ENCODE measurements at places on chromosomes 4 and X.

GRCh38 chr4:38663090-38663800 is 754 bp upstream of the KLF3 start:
- no peak for DNase-seq

- DNase-seq = no peak
Observed at GRCh38 chr4:5755679-5756078, 44.7 kb downstream of the EVC start.

GRCh38 chrX:2183193-2183725 is 317.5 kb downstream of the DHRSX start:
- no peak for DNase-seq

- no peak for DNase-seq
Observed at GRCh38 chr4:174365018-174365587, 81.4 kb downstream of the CEP44 start.

DNA sequence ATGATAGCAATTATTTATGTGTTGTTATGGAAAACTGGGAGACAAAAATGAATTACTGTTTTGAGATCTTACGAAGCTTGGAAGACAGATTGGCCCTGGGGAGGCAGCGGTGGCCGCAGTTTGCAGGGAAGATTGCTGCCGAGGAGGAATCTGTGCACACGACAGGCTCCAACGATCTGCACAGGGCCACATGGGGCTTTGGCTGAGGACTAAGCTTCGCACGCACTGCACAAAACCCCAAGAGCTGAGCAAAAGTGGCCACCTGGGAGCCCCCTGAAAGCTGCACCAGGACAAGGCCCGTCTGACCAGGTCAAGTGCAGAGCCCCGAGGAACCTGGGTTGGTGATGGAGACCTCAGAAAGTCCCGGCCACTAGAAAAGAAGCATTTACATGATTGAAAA is 5.2 kb upstream of the PDE6B start:
- DNase-seq = no peak

- no peak for DNase-seq
Observed at GRCh38 chrX:30495468-30495867, 82.1 kb downstream of the TASL start.

- DNase-seq = no peak
Observed at GRCh38 chr4:113645771-113646441, 115.6 kb downstream of the CAMK2D start.

- DNase-seq = no peak
Observed at GRCh38 chr4:148007792-148008191, 275.9 kb downstream of the ARHGAP10 start.

DNA sequence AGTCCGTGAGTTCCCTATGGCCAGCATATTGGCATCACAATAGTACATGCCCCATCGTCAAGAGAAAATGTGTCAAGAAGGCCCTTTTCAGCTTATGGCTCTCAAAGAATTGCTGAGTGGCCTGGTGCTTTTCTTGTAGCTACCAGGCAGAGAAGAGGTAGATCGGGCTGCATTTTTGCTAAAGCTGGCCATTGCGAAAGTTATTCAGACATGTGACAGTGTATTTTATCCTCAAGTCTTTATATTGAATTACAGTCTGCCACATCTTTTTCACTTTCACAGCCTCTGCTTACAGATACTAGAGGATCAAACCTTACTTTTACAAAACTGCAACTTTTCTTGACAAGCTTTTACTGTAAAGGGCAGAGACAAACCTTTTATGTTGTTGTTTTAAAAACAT is 261.5 kb upstream of the IGFBP7 start:
- DNase-seq = no peak

- no peak for DNase-seq
Observed at GRCh38 chr4:169975838-169976796, 50.1 kb downstream of the MFAP3L start.

GRCh38 chr4:159204566-159204965 is 101.7 kb downstream of the RAPGEF2 start:
- no peak for DNase-seq

- DNase-seq = no peak
Observed at GRCh38 chrX:131841496-131842437, 181.3 kb upstream of the STK26 start.

All from stimulated activated CD4-positive, alpha-beta T cell treated with anti-CD3 and anti-CD28 coated beads, Interleukin-15, amount 100 ng/mL, for 48 hours (primary cell).